Hindlimb muscle (tissue), 1 donor: ENCODE measurements at places on chromosomes 12 and 14. TPM values are rescaled to one million over a fixed set of nuclear protein-coding genes. Genes with fewer than 3 reads are reported as not detected.
A peak's percentile ranks its signal among the peaks of the same experiment; 100 is the strongest.

GRCh38 chr12:127531542-127531941 lies 735.4 kb upstream of the TMEM132C start:
- no peak for DNase-seq

GRCh38 chr12:53277981-53278380 lies 9.9 kb downstream of the ESPL1 start:
- DNase-seq, result no peak

The PRKD1 gene
- polyA plus RNA-seq, result 31.0 TPM

- DNase-seq, result no peak
Observed at GRCh38 chr14:51304438-51304837, 64.4 kb downstream of the TMX1 start.

DNA sequence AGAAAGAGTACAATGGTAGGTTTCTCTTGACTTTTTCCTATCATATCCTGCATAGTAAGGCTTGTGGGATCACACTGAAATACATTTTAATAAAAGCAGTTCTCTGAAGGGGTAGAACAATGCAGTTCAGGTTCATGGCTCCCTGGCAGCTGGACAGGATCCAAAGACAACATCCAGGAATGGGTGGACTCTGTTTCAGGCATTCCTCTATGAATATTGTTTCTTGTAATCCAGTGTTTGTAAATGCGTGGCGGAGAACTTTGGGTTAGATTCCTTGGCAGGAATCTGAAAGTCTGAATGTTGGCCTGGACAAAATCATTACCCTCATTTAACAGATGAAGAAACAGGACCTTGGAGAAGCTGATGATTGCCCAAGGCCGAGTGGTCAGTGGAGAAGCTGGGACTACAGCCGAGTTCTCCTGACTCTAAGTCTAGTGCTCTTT lies 43.5 kb downstream of the SYNE2 start:
- DNase-seq, result no peak

The INHBE gene
- polyA plus RNA-seq, result 0.90 TPM

The KRT82 gene
- polyA plus RNA-seq, result not detected

GRCh38 chr14:94770251-94770749 lies 387 bp upstream of the GSC start:
- no peak for DNase-seq

- peak; percentile 17 for DNase-seq
Observed at GRCh38 chr14:82710267-82710841, 1176.7 kb upstream of the SEL1L start.

The LAG3 gene
- polyA plus RNA-seq, result 0.80 TPM

GRCh38 chr12:1852076-1852475 lies 31.7 kb downstream of the LRTM2 start:
- no peak for DNase-seq

The CFAP54 gene
- polyA plus RNA-seq, result 0.44 TPM

The FGFR1OP2 gene
- 37.0 TPM for polyA plus RNA-seq

DNA sequence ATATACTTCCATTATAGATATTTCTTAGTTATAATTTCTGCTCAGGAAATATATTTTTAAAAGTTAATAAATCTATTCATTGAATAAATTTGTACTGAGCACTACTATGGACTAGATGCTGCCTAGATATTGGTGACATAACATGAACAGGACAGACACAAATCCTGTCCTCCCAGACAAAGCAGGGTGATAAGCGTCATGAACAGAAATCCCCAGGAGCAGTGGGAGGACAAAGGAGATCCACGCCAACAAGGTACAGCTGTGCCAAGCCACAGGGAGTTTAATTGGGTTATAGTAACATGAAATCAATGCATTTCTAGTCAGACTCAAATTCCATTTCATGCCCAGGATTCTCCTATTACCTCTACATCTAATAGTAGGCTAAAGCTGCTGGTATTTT lies 171.8 kb upstream of the CPNE8 start:
- DNase-seq, result no peak

DNA sequence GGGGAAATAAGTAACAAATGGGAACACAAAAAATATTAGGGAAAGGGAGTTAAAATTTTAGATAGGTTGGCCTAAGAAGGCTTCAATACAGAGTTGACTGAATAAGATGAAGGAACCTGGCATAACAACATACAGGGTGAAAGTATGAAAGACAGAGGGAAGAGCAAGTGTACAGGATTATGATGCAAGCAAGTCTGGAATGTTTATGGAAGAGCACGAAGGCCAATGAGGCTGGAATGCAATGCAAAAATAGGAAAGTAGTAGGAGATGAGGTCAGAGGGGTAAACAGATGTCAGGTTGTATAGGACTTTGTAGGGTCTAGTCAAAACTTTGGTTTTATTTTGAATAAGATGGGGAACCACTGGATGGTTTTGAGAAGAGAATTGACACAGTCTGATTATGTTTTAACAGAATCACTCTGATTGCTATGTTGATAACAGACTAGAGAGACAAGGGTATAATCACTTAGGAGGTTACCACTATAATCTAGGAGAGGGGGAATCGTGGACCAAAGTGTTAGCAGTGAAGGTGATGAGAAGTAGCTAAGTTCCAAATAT lies 96.8 kb downstream of the OSBPL8 start:
- no peak for DNase-seq

DNA sequence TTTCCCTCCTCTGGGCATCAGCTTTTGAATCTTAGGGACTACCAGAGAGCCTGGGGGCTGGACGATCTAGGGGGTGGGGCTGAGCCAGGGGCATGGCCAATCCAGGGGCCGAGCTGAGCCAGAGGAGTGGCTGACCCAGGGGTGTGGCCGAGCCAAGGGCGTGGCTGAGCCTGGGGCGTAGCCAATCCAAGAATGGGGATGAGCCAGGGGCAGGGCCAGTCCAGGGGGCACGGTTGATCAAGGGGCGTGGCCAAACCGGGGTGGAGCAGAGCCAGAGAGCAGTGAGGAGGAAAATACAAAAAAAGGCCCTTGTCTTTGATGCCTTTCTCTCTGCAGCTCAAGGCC lies 219.3 kb upstream of the NOS1 start:
- no peak for DNase-seq

The NID2 gene
- polyA plus RNA-seq, result 86.3 TPM

The B4GALNT3 gene
- polyA plus RNA-seq, result 12.9 TPM

DNA sequence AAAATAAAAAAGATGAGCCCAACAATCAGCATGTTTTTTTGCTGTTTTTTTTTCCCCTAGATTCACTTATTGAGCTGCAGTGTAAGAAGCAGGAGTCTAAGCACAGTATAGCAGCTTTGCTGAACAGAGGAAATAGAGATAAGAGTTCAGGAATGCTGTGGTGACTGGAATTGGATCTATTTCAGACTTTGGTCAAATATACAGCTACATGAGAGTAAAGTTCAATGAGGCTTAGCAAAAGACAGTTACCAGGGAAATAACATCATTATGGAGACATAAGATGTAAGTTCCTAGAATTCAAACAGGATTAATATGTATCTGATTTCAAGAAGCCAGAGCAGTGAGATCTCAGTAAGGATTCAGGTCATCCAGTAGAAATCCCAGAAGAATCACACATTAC lies 613.0 kb downstream of the RPS29 start:
- no peak for DNase-seq

GRCh38 chr12:22206111-22206728 lies 128.3 kb downstream of the ST8SIA1 start:
- no peak for DNase-seq
